HCT116 (cell line): ENCODE measurements at places on chromosomes 12 and 14. TPM values are rescaled to one million over a fixed set of nuclear protein-coding genes. Genes with fewer than 3 reads are reported as not detected.

SIRT4 gene
- 2.8 TPM for total RNA-seq

DNA sequence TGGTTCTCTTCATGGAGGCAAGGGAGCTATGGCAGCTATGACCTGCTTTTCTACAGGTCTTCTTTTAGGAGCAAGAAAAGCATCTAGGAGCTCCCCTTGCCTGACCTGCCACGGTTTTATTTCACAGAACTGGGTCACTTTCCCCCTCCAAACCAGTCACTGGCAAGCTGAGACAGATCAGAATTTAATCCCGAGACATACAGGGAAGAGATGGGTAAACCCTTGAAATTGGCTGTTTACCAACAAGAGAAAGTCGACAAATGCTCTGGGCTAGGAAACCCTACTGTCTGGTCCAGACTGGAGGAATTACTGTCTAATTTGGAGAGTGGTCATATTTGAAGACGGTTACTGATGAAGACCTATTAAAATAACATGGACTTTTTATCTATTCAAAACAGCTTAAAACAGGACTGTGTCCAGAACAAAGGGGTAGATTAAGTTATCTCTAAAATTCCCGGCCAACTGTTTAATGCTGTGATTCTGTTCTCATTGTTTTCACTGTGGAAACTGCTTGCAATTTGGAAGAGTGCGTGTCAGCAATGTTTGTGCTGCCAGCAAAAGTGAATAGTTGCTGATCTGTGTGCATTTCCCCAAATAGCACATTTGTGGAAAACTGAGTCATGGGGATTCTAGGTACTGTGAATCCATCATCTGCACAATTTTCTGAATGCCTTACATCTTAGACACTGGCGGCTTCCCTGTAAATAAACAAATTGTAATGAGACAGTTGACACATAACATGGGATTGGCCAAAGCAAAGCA, 73.4 kb upstream of the EEA1 start:
- H3K27ac ChIP-seq: no peak overlapping the region
- H3K36me3 ChIP-seq: no peaks in the 10 kb centered on the region
- DNase-seq: no peak
- no peaks in the 10 kb centered on the region for H3K4me1 ChIP-seq

GRCh38 chr14:99575043-99576023, 28.7 kb downstream of the CCDC85C start:
- no peaks in the 10 kb centered on the region for H3K27me3 ChIP-seq
- peaks cover 61% of the 10 kb centered on the region for H3K4me1 ChIP-seq
- H3K4me3 ChIP-seq: peak overlapping the region; percentile 30
- no peak for DNase-seq
- H3K27ac ChIP-seq: peak overlapping the region; percentile 48

GRCh38 chr12:116867523-116867922, 13.7 kb downstream of the HRK start:
- H3K36me3 ChIP-seq: no peaks in the 10 kb centered on the region
- H3K4me1 ChIP-seq: peaks cover 13% of the 10 kb centered on the region
- DNase-seq: no peak
- no peaks in the 10 kb centered on the region for H3K27me3 ChIP-seq
- no peak overlapping the region for H3K27ac ChIP-seq

GRCh38 chr14:47328376-47328775, 347.0 kb downstream of the MDGA2 start:
- no peak overlapping the region for H3K4me3 ChIP-seq
- H3K27me3 ChIP-seq: no peaks in the 10 kb centered on the region
- no peaks in the 10 kb centered on the region for H3K36me3 ChIP-seq
- no peaks in the 10 kb centered on the region for H3K4me1 ChIP-seq

DNA sequence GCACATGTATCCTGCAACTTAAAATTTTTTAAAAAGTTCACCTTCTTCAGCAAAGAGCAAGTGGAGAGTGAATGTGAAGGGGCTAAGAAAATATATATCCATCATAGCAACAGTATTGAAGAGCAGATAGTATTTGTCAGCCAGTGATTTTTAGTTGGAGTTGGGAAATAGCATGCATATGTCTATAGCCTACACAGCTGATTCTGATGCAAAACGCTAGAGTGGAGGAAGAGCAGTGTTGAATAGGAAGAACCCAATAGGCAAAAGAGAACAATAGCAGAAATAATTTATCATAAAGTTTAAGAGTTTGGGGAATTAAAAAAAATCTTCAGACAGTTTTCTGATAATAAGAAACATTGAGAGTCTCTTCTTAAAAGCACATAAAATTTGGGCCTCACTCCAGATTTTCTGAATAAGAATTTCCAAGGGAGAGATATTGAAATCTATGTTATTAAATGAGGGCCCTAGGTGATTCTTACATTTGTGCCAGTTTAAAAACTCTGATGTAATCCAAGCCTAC, 12.0 kb downstream of the PDE6H start:
- no peaks in the 10 kb centered on the region for H3K4me1 ChIP-seq
- no peak overlapping the region for H3K27ac ChIP-seq
- no peak for DNase-seq
- H3K27me3 ChIP-seq: no peaks in the 10 kb centered on the region

RASSF9 gene
- total RNA-seq: not detected

GRCh38 chr14:64792231-64792630, 87.5 kb downstream of the SPTB start:
- no peak overlapping the region for H3K4me3 ChIP-seq
- no peaks in the 10 kb centered on the region for H3K36me3 ChIP-seq
- DNase-seq: no peak
- H3K27ac ChIP-seq: no peak overlapping the region
- 0 out of 2 replicates have a peak, but pooled peaks cover 2% of the 10 kb centered on the region for H3K4me1 ChIP-seq

GRCh38 chr12:39443929-39444209, 949 bp upstream of the KIF21A start:
- H3K27ac ChIP-seq: peak overlapping the region; percentile 67
- peak overlapping the region; percentile 52 for H3K4me3 ChIP-seq
- DNase-seq: no peak
- H3K36me3 ChIP-seq: no peaks in the 10 kb centered on the region
- H3K27me3 ChIP-seq: no peaks in the 10 kb centered on the region

PRB2 gene
- total RNA-seq: not detected

DNA sequence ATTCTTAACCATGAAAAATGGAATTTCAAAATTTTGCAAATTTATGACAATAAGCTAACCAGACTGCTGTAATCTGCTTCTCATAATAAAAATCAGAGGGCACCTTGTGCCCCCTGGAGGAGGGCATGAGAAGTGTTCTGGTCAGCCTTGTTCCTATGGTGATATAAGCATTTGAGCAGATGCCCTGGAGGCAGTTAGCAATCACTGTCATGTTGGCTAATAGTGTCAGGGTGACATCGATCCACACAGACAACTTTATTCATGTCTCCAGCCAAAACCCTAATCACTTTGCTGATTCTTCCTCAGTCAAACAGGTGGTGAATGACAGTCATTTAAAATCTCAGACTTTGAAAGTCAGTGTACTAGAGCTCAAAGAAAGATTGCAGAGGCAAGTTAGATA, 943.0 kb downstream of the GALC start:
- no peaks in the 10 kb centered on the region for H3K27me3 ChIP-seq
- DNase-seq: no peak
- H3K27ac ChIP-seq: no peak overlapping the region
- no peaks in the 10 kb centered on the region for H3K4me1 ChIP-seq

DNA sequence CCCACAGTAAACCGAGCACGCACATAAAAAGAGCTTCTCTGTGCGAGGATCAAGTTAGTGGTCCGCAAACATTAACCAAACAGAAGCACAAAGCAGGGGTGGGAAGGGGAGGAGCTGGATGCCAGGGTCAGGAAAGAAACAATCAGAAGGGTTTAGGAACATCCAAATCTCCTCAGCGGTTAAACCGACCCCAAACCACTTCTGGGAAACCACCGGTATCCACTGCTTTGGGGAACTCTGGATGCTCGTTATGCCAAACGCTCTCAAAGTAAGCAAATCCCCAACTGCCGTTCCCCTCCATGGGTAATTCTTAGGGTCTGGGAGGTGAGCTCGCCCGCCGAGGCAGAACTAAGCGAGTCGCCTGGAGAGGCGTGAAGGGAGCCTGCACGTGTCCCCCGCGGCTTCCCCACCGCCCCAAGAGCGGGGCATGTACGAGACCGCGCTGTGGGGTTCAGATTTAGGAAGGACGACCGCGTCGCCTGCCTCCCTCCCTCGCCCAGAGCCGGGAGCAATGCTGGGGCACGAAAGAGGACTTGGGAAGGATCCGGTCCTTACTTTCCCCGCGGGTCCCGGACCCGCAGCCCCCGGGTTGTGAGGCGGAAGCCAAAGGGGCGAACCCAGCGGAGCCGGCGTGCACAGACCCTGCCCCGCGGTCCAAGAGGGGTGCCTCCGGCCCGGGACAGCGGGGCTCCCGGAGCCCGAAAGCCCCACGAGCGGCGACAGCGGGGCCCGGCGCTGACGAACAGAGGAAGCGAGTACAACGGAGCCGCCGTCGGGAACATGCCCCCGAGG, 711 bp downstream of the SBNO1 start:
- DNase-seq: no peak
- no peaks in the 10 kb centered on the region for H3K36me3 ChIP-seq
- peaks cover 30% of the 10 kb centered on the region for H3K4me1 ChIP-seq
- H3K27me3 ChIP-seq: no peaks in the 10 kb centered on the region
- peak overlapping the region; percentile 96 for H3K4me3 ChIP-seq

GARIN6 gene
- total RNA-seq: not detected

DNA sequence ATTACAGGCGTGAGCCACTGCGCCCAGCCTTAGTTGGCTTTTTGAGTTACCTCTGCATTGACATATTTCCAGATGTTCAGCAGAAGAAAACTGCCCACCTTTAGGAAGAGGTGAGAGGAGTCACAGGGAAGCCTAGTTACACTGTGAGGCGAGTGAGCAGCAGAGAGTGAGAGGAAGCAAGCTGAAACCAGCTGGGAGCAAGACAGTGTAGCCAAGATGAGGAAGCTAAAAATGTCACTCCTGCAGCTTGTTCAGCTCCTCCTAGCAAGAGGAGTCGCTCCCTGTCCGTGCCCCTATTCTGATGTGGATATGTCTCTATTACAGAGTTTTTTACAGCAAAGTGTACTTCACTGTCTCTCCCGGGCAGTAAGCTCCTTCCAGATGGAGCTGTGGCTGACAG, 127.6 kb downstream of the GXYLT1 start:
- no peak for DNase-seq
- H3K36me3 ChIP-seq: no peaks in the 10 kb centered on the region
- H3K27ac ChIP-seq: no peak overlapping the region
- H3K27me3 ChIP-seq: no peaks in the 10 kb centered on the region

GALC gene
- 0.59 TPM for total RNA-seq

DNA sequence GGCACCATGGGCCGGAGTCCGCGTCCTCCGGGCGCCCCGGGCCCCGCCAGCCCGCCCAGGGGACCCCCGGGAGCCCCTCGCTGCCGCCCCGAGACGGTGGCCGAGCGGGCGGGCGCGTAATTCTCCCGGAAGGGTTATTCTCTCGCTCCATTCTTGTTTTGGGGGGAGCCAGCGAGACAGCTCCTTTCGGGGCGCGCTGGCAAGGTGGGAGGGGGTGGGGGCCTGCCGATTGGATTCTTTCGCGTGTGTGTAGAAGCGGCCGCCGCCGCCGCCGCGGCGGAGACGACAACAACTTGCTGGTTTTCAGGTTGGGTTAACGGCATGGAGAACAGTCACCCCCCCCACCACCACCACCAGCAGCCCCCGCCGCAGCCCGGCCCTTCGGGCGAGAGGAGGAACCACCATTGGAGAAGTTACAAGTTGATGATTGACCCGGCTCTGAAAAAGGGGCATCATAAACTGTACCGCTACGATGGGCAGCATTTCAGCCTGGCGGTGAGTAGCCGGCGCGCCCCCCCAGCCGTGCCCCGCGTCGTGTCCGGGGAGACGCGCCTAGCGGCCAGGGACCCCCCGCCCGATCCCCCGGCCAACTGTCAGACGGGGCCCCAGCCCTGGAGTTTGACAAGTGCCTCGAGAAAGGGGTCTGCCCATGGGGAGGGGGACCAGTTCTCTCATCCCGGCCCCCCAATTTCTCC, 755 bp downstream of the SETD1B start:
- peak overlapping the region; percentile 74 for H3K4me3 ChIP-seq
- peaks cover 3% of the 10 kb centered on the region for H3K36me3 ChIP-seq
- DNase-seq: no peak

POLE2 gene
- total RNA-seq: 24.5 TPM

- H3K27me3 ChIP-seq: no peaks in the 10 kb centered on the region
- H3K4me3 ChIP-seq: no peak overlapping the region
- no peak overlapping the region for H3K27ac ChIP-seq
- H3K4me1 ChIP-seq: no peaks in the 10 kb centered on the region
Observed at GRCh38 chr14:90536092-90536491, 139.3 kb downstream of the CALM1 start.
